EH (cell line): ENCODE measurements at places on chromosomes 2 and 18.

DNA sequence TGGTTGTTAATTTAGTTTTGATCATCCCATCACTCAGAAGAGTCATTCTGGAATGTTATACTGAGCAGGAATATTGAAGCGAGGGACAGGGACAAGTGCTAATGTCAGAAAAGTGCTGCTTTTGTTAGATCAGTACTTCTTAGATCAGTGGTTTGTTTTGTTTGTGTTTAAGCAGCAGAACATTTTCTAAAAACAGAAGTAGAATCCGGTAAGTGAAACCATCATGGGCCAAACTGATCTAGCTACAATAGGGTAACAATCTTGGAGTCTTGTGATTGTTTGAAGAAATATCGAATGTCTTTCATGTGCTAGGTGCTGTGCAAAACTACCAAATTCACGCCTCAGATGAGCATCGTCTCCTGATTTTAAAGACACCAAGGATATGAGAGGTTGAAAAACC is 45.1 kb upstream of the SEC11C start:
- no peak for DNase-seq

DNA sequence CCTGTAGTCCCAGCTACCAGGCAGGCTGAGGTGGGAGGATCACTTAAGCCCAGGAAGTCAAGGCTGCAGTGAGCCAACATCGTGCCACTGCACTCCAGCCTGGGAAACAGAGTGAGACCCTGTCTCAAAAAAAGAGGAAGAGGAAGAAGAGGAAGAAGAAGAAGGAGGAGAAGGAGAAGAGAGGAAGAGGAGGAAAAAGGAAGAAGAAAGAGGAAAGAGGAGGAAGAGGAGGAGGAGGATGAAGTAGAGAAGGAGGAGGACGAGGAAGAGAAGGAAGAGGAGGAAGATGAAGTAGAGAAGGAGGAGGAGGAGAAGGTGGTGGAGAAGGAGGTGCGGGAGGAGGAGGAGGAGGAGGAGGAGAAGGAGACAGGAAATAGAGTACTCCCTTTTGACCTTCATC is 38.0 kb downstream of the CFAP210 start:
- DNase-seq: no peak

DNA sequence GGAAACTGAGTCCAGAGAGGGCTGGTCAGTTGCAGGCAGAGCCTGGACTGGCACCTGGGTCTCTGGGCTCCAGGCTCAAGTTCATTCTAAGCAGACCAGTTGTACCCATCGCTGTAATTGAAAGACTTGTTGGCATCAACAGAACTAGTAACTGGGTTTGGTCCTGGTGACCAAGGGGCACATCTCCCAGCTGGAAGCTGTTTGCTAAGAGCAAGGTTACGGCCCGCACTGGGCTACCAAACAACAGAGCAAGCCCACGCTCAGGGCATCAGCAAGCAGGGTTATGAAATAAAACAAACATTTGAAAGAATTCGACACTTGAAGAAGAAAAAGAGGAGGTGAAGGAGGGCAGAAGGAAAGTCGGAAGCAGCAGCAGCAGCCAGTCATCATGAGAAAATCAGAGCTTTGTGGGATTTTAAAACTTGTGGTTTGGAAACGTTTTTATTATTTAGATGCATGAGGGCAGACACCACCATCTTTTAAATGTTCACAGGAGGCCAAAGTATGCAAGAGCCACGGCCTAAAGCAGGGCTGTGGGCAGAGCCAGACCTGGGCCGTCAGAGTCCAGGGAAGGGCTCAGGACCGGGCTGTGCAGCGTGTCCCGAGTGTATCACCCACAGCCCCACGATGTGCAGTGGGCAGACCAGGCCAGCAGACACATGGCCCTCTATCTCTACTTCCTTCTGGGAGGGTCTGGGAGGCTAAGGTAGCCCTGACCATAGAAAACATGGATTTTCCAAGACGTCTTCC is 220.3 kb downstream of the BCL2 start:
- no peak for DNase-seq

- no peak for DNase-seq
These were observed 25.2 kb downstream of the PDE11A start for GRCh38 chr2:178047391-178047790.

DNA sequence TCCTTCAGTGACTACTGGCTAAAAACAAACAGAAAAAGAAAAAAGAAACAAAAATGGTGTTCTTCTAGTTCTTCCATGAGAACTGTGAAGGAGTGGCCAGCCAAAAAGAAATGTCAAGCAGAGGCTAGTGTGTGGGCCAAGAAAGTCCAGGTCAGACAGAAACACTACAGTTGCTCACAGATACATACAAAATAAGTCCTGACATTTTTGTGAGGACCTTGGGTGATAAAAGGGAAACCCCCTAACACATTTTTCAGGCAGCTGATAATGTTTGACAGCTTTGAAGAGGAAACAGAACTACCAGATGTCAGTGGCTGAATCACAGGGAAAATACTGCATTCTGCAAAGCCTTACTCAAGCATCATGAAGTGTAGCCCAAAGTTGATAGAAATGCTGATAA is 28.1 kb downstream of the ARHGAP25 start:
- peak; percentile 14 for DNase-seq

DNA sequence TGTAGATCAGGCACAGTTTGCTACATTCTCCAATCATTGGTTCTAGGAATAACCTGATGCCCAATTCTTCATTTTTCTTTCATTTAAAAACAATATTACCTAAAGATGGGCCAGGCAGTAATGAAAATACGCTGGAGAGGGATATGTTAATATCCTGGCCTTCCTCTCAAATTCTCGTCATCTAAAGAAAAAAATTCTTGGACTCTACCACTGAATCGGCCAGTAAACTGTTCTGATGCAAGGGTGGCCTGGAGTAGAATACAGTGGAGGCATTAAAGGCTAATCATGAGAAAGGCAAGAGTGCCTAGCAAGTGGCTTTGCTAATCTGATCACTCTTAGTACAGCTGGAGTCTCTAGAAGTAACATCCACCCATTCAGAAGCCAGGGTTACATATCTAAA is 157.7 kb downstream of the ANTXR1 start:
- no peak for DNase-seq

- DNase-seq: no peak
These were observed 741.8 kb upstream of the SALL3 start for GRCh38 chr18:78237864-78238263.

DNA sequence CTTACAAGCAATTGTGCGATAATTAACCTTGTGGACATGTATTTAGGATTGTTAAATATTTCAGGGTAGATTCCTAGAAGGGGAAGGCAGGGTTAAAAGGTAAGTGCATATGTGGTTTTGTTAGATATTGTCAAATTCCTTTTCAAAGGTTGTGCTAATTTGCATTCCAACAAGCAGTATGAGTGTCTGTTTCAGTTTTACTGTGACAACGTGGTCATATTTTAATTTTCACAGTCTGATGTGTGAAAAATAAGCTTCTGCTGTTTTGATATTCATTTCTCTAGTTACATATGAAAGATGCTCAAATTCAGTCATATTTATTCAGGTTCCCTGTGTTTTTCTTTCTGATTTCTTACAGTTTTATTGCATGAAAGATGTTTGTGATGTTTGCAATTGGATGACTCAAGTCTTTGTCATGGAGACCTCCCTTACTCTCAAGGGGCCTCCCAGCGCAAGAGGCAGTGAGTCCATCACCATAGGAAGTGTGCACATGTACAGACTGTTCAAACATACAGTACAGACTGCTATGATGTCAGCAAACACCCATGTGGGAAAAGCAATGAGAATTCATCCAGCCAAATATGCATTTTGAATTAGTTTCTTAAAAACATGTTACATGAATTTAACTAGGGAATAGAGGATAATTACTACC is 310.8 kb downstream of the GALR1 start:
- no peak for DNase-seq

GRCh38 chr18:36708366-36708765 is 120.4 kb downstream of the TPGS2 start:
- DNase-seq: no peak

- no peak for DNase-seq
These were observed 42.5 kb downstream of the PSD4 start for GRCh38 chr2:113216321-113216720.

DNA sequence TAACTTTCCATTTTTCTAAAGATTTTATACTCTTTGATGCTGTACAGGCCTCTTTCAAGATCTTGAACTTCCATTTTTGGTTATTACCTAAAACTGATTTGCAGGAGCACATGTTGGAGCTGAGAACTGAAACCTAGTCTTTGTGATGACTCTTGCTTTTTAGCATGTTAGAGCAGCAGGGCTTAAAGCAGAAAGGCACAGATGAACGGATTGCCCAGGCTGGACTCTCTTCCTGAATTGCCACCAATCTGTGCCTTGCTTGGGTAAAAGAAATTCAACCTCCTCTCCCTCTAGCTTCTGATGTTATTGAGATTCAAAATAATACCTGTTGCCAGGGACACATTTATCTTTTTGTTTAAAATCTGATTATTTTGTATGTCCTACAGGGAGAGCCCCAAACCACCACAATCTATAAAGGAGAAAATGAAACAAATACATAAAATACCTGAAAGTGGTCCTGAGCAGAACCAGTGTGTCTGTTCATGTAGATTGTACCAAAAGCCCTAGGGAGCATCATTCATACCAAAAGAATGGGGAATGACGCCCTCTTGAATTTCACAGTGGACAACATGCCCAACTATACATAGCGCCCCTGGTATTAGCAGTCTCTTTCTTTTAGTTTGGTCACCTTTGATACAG is 277.0 kb upstream of the MAP2 start:
- DNase-seq: no peak

DNA sequence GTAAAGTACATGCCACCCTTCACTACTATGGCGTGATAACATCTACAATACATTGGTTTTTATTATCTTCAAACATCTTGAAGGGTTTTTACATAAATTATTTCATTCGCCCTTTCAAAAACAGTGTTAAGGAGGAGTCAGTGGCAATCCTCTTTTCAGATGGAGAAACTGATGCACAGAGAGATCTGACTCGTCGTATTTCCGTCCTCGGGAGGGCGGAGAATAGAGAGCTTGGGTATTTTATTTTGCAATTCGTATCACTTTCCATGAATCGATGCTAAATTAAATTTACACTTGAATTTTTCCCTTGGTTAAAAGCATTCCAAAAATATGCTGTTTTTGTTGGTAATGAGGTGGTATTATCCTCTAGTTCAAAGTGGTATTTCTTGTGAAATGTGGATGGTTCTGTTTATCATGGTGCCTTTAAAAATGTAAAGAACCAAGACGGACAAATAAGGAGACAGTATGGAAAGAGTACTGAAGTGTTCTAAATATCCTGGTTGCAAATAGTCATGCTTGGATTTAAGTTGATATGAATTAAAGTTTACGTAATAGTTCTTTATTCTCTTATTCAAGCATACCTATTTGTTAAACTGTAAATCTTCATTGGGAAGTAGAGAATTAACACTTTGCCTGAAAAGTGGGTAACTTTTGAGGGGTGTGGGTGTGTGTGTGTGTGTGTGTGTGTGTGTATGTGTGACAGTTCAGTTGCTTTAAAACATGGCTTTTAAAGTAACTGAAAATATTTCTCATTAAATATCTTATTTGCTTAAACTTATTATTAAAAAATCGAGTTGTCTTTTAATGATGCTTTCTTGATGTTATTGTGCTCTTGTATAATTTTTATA is 5.6 kb downstream of the PHLPP1 start:
- no peak for DNase-seq

- DNase-seq: peak; percentile 40
These were observed 593.1 kb downstream of the TMX3 start for GRCh38 chr18:68121826-68122225.

DNA sequence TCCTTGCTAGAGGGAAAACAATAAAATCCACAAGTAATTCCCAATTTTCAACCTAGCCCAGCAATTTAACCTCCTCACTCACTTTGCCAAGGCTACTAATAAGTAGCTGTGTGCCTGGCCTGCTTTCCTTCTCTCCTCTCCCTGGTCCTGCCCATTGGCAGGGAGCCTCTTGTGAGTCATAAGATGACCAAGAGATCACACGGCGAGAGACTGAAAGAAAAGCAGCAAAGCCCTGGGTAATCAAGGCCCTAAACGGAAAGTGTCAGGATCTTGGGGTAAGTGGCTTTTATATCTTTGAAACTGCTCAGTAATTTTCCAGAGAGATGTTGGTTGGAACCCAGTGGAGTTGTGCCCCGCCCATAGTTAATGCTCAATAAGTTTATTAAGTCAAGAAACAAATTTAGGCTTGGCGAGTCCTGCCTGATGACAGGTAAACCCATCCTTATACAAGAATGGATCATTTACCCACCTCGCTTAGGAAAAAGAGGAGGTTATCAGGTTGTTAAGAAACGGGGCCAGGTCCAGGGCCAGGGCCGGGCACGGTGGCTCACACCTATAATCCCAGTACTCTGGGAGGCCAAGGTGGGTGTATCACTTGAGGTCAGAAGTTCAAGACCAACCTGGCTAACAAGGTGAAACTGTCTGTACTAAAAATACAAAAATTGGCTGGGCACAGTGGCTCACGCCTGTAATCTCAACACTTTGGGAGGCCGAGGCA is 10.0 kb upstream of the ADAM17 start:
- peak; percentile 95 for DNase-seq

DNA sequence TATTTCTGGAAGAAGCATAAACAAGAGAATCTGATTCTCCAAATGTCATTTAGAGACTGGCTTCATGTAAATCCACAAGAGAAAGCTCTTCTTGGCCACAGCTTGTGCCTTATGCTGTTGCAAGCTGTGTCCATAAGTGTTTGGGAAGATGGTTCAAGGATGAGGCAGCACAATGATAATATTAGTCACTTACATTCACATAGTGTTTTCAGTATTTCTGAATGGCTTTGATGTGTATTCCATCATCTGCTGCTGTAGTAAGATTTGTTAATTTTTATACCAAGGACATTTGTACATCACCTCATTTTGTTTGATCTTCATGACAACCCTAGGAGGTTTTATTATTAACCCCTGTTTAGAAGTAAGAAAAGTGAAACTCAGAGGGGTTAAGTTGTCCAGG is 29.9 kb downstream of the CREG2 start:
- DNase-seq: peak; percentile 19

- peak; percentile 78 for DNase-seq
These were observed 110.5 kb upstream of the NYAP2 start for GRCh38 chr2:225288986-225289385.

GRCh38 chr18:23556145-23556780 is 30.0 kb downstream of the NPC1 start:
- DNase-seq: no peak

GRCh38 chr2:42581257-42581656 is 12.8 kb downstream of the MTA3 start:
- no peak for DNase-seq

DNA sequence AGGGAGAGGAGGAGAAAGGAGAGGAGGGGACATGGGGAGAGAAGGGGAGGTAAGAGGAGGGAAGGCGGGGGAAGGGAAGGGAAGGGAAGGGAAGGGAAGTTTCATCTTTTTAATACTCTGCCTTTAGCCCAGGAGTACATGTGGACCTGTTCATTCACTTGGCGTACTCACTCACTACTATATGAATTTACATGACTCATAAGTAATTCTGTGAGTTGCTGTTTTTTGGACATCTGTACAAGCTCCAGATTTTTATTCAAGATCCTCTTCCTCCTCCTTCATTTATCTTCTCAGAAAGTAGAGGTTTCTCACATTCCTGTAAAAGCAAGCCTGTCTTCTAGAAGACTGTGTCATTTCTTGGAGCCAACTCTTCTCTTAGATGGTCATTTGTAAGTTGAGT is 84.6 kb downstream of the RDH14 start:
- no peak for DNase-seq
